ENCODE measurements at places on chromosomes 6 and 20.

- no peak for DNase-seq
Observed at GRCh38 chr6:121439926-121440325, 4.5 kb downstream of the GJA1 start.

- no peak for DNase-seq
Observed at GRCh38 chr6:159654483-159655098, 38.5 kb downstream of the SOD2 start.

- DNase-seq = no peak
Observed at GRCh38 chr20:56487216-56487615, 18.8 kb downstream of the RTF2 start.

- DNase-seq = no peak
Observed at GRCh38 chr6:124928851-124929250, 33.4 kb upstream of the RNF217 start.

GRCh38 chr20:8633366-8633765, 435.5 kb upstream of the PLCB4 start:
- DNase-seq = no peak

DNA sequence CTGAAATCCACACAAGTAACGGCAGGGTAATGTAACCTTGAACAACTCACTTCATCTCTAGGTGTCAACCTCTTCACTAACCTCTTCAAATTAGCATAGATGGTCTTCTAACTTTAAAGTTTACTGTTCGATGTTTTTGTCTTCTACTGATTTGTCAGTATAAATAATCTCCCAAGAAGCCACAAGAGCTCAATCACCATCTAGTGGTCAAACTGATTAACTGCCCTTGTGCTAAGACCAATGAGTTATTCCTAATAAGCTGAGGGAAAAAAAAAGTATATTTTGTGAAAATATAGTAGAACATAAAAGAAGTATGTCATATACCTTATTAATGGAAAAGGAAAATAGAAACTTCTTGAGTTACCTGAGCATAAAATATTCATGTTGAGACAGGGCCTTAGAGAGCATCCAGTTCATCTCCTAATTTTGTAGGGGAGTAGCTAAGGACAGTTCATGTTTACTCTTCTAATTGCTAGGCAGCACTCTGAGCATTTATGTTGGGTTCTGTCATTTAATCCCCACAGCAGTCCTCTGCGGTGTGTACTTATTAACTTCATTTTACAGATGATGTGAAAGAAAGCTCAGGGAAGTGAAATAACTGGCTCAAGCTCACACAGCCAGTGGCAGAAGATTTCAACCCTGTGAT, 317.1 kb downstream of the ESR1 start:
- DNase-seq = no peak

DNA sequence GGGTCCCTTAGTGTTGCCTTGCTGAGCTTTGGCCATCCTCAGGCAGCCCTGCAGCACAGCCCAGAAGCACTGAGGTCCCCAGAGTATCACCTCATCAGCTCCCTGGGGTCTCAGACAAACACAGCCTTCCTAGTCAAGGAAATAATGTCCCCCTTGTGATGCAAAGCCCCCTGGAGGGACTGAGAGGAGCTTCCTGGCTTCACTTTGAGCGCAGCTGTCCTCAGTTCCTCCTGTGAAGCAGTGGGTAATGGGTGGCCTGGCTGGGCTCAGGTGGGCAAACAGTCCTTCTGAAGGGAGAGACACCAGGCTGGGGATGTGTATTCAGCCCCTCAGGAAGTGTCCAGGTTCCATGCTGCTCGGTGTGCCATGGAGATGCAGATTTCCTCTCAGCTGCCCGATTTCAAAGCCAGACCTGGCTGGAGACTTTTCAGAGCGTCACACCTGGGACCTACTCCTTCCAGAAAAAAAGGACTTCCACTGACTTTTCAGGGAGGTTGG, 79.2 kb upstream of the FOXA2 start:
- no peak for DNase-seq

- no peak for DNase-seq
Observed at GRCh38 chr6:145763742-145764141, 28.4 kb upstream of the EPM2A start.

- DNase-seq = no peak
Observed at GRCh38 chr6:64146876-64147275, 511.3 kb downstream of the PHF3 start.

DNA sequence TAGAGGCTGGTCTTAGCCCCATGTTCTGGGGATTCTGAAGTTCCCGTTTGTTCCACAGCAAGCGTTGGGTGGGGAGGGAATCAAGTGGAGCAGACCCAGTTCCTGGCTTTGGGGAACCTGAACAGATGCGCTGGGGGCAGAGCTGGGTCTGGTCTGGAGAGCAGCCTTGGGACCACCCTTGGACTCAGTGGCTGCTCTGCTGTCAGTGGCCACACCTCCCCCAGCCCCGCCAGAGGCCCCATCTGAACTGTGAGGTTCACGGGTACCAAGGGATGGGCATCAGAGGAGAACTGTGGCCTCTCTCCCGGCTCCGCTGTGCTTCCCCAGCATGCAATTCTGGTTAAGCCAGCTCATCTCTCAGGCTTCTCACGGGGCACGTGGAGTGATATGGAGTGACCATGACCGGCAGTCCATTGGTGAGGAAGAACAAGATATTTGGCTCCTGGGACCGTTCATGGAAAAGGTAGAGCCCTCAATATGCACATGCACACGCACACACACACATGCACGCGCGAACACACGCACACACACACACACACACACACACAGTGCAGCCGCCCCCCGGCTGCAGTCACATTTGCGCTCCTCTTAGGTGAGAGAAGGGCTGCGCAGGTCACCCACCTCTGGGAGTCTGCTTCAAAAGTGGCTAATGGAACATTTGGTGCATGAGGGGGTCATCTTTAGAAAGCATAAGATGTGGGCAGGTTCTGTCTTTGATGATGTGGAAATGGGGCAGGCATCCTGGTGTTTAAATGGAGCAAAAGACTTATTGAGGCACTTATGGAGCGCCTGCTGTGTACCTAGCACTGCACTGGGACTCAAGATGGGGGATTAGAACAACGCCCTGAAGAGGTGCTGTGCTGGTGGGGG, 6.0 kb downstream of the DLGAP4 start:
- DNase-seq = no peak

- DNase-seq = no peak
Observed at GRCh38 chr6:40997234-40997957, 41.6 kb downstream of the UNC5CL start.

- DNase-seq = no peak
Observed at GRCh38 chr6:121590438-121590837, 155.0 kb downstream of the GJA1 start.

DNA sequence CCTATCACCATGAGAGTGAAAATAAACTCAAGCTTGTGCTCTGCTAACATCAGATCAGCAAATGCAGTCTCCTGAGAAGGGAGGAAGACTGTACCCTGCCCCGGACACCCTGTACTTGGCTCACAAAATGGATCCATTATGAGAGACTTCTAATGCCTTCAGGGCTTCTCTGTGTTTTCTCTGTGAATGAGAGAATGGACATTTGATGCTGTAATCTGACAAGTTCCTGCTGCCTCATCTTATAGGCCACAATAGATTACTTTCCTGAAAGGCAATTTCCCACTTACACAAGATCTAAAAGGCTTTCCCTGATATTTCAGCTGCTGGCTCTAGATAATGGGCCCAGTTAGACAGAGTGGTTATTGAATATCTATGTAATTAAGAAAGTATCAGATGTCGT, 117.2 kb downstream of the OTOR start:
- no peak for DNase-seq

Measured in cortex of kidney (tissue), 1 donor.